ENCODE measurements at places on chromosomes 1 and 21. TPM values are rescaled to one million over a fixed set of nuclear protein-coding genes. Genes with fewer than 3 reads are reported as not detected.

Gene RXFP4
- 0.19 TPM for total RNA-seq

Gene SLC2A5
- total RNA-seq = 0.34 TPM

Gene SORT1
- 16.7 TPM for total RNA-seq

DNA sequence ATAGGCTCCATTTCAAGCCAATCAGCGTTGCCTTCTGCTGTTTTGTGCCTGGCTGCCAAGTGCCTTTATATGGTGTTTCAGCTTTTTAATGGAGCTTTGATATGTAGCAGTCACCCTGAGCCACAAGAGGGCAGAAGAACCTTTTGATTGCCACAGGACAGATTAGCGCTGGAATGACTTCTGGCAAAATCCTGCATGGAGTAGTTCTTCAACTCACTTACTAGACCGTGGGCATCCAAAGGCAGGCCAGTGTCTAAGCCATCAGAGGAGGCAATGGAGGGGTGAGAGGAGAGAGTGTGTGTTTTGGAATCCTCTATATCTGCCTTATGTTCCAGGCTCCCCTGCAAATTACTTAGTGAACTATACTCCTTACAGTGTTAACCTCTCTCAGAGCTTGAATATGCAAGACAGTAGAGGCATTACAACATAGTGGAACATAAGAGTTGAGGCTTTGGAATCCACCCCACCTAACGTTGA lies 56.2 kb downstream of the ST3GAL3 start:
- peak; percentile 93 for DNase-seq

DNA sequence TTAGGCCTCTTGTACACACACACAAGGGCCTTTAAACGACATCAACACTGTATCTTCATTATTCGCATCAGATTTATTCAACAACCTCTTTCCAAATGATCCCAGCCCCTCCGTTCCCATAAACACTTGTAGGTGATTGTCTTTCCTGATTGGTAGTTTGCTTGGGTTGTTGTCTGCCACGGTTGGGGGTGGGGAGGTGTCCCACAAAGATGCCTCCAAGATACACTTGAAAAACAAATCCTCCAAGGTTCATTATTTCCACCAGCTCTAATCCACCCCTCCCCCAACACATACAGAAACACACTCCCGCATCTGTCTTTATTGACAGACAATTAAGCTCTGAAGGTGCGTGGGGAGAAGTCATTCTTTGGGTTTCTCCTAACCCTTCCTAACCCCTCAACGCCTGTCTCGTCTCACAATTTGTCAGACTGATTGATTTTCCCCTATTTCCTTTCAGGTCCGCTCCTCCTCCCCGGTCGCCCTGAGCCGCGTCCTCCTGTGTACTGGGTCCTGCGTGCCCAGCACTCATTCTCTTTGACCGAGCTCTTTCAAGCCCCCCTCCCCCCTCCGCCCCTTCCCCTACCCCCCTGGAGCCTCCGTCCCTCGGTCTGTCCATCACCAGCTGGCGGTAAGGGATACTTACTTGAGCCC lies 1.4 kb downstream of the WDR26 start:
- DNase-seq = peak; percentile 44
